ENCODE measurements at places on chromosomes 1 and 21.

DNA sequence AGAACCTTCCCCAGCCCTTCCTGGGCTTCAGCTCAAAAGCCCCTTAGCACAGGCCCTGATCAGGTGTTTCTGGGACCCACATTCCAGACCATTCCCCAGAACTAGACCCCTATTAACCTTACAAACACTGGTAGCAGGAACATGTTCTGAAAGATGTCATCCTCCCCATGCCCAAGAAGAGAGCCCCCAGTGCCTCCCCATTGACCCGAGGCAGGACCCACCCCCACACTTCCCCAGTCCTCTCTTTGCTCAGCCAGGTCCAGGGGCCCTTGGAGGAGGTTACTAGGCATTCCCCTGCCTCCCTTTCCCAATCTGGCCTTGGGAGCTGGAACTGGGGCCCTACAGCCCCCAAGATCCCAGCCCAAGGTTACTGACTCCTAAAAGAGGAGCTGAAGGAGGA is 38.9 kb upstream of the HMGB4 start:
- H3K4me3 ChIP-seq, result no peak overlapping the region
- no peaks in the 10 kb centered on the region for H3K4me1 ChIP-seq
- no peaks in the 10 kb centered on the region for H3K36me3 ChIP-seq
- H3K27me3 ChIP-seq, result no peaks in the 10 kb centered on the region

DNA sequence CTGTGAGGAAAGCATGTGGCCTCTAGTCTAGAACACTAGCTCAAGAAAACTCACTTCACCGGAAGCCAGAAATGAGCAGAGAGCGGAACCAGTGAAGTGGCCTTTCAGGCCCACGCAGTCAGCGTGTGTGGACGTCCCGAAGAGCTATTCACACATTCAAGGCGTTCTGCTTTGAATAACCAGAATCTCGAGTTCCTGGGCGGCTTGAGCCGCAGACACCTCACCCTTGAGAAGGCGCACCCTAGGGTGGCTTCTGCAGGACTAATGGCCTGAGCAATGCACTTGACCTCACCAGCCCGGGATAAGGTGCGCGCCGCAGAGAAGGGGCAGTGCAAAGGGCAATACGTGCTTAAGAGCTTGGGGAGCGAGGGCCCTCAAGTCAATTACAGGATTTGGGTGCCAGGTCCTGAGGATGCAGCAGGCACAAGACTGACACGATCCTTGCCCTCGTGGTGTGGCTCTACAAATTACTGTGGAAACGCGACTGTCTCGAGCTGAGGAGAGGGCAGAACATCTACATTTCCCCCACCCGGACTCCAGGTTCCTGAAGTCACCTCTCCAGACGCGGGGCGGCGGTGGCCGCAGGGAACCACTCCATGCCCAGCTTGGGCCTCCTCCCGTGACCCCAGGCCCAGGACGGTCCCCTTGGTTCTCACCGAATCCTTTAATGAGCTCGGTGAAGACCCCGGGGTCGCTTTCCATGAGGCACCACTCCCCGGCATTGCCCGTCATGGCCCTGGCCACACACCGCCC is 455 bp downstream of the UCHL5 start:
- peak; percentile 21 for DNase-seq
- peak overlapping the region; percentile 96 for H3K27ac ChIP-seq
- peak overlapping the region; percentile 58 for H3K4me3 ChIP-seq
- no peaks in the 10 kb centered on the region for H3K27me3 ChIP-seq
- no peaks in the 10 kb centered on the region for H3K36me3 ChIP-seq
- peaks cover 4% of the 10 kb centered on the region for H3K4me1 ChIP-seq

GRCh38 chr21:14686466-14687267 is 140.6 kb upstream of the SAMSN1 start:
- H3K27me3 ChIP-seq, result no peaks in the 10 kb centered on the region
- H3K36me3 ChIP-seq, result no peaks in the 10 kb centered on the region
- no peak overlapping the region for H3K27ac ChIP-seq
- DNase-seq, result no peak
- H3K4me1 ChIP-seq, result no peaks in the 10 kb centered on the region

DNA sequence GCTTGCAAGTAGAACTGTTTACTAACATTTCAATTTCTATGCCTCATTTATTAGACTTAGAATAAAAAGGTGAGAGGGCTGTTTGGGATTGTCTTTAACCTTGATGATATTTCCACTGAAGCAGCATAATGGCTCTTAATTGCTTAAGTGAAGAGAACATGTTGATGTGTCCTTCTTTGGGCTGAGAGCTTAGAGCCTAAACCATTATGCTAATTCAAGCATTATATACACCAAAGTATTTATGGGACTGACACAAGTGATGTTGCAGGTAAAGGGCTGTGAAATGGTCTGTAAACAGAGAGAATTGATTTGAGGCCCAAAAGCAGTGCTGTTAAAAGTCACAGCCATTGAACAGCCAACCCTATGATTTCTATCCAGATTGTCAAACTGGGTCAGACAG is 113.9 kb downstream of the ATG4C start:
- H3K36me3 ChIP-seq, result no peaks in the 10 kb centered on the region
- DNase-seq, result no peak
- H3K27ac ChIP-seq, result no peak overlapping the region
- H3K4me1 ChIP-seq, result no peaks in the 10 kb centered on the region
- no peak overlapping the region for H3K4me3 ChIP-seq

GRCh38 chr21:31299291-31300147 is 44.5 kb downstream of the TIAM1 start:
- no peaks in the 10 kb centered on the region for H3K36me3 ChIP-seq
- no peak overlapping the region for H3K27ac ChIP-seq
- no peak for DNase-seq
- no peaks in the 10 kb centered on the region for H3K4me1 ChIP-seq
- H3K27me3 ChIP-seq, result no peaks in the 10 kb centered on the region

GRCh38 chr1:15005116-15005515 is 148.4 kb upstream of the TMEM51 start:
- H3K27ac ChIP-seq, result no peak overlapping the region
- no peaks in the 10 kb centered on the region for H3K36me3 ChIP-seq
- no peak overlapping the region for H3K4me3 ChIP-seq
- peaks cover 16% of the 10 kb centered on the region for H3K4me1 ChIP-seq
- DNase-seq, result no peak

DNA sequence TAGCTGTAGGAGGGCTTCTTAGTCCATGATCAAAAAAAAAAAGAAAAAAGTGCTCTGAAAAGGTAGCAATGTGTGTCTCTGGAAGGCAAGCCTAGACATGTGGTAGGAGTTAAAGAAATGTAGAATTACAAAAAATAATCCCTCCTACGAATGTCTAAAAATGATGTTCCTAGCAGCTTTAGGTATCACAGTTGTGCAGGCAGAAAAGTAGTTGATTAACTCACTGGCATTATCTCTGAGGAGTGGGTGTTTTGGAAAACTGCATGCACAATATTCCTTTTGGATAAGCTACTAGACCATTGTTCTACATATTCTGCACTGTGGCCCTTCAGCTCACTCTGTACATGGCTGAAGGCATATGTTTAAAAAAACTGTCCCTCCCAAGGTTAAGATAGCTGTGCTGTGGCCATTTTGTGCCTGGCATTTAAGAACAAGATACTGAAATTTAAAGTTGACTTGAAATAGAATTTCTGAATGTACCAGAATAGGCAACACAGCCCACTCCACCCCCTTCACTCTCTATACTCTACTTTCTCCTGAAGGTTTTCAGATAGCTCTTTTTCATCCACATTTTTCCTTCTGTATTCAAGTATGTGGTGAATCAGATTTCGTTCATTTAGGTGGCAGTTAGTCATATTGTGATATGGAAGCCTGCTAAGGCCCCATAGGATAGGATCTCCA is 463.9 kb upstream of the LRRC7 start:
- H3K36me3 ChIP-seq, result no peaks in the 10 kb centered on the region
- H3K27me3 ChIP-seq, result no peaks in the 10 kb centered on the region
- no peak overlapping the region for H3K27ac ChIP-seq
- H3K4me1 ChIP-seq, result no peaks in the 10 kb centered on the region
- no peak for DNase-seq
- no peak overlapping the region for H3K4me3 ChIP-seq

DNA sequence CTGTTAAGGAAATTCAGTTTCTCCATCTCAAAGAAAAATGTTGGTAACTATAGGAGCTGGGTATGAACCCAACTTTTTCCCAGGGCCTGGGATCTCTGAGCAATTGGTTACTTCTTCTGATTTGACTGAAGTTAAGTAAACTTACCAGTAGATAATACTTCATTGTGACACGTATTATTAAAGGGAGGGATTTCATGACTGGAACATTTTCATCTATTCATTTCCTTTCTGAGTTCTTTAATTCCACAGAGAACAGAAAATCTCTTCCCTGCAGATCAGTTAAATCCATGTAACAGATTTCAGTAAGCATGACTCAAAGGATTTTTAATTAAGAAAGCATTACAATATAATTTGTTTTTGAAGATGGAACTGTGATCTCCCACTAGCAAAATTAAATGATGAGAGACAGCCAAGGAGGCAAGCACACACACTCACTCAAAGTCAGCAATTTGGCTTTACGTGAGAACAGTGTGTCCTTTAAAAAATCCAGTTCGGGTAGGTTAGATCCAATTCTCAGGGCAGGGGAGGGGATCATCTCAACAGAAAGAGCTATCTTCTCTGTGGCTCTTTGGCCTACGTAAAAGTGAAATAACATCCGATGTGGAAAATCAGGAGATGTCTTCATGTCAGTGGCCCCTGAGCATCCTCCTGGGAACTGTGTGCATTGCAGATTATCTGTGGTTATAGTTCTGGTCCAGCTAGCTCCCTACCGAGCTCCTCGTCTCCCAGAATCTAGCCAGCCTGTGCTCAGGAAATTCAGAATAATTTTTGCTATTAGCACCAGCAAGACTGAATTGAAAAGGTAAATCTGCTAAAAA is 10.8 kb upstream of the MYOC start:
- H3K4me3 ChIP-seq, result no peak overlapping the region
- no peaks in the 10 kb centered on the region for H3K27me3 ChIP-seq
- DNase-seq, result no peak

DNA sequence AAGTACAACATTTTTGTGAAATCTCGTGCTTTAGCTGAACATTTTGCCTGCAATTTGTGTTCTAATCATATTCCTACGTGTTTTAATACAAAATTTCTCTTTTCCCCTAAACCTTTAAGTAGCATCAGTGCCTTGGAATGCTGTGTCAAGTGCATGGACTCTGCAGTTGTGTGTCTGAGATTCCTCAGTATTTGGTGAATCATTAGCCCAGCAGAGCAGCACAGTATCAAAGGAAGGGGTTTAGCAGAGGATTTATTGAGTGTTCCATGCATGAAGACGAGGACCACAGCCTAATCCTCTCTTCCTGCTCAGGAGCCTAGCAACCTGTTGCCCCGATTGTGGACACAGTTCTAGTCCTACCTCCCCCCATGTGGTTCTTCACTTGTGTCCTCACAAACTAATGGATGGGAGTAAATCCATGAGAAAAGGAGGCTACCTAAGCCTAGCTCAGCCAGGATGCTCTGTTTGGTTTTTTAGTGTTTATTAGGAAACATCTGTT is 29.3 kb upstream of the PCP4 start:
- no peak for DNase-seq
- no peaks in the 10 kb centered on the region for H3K36me3 ChIP-seq
- no peak overlapping the region for H3K27ac ChIP-seq
- no peaks in the 10 kb centered on the region for H3K27me3 ChIP-seq
- H3K4me3 ChIP-seq, result no peak overlapping the region
- H3K4me1 ChIP-seq, result no peaks in the 10 kb centered on the region

- H3K36me3 ChIP-seq, result no peaks in the 10 kb centered on the region
- no peak for DNase-seq
- H3K27me3 ChIP-seq, result no peaks in the 10 kb centered on the region
- H3K4me1 ChIP-seq, result peaks cover 2% of the 10 kb centered on the region
- no peak overlapping the region for H3K4me3 ChIP-seq
- no peak overlapping the region for H3K27ac ChIP-seq
These were observed 15.5 kb upstream of the CNN3 start for GRCh38 chr1:94942171-94943128.

DNA sequence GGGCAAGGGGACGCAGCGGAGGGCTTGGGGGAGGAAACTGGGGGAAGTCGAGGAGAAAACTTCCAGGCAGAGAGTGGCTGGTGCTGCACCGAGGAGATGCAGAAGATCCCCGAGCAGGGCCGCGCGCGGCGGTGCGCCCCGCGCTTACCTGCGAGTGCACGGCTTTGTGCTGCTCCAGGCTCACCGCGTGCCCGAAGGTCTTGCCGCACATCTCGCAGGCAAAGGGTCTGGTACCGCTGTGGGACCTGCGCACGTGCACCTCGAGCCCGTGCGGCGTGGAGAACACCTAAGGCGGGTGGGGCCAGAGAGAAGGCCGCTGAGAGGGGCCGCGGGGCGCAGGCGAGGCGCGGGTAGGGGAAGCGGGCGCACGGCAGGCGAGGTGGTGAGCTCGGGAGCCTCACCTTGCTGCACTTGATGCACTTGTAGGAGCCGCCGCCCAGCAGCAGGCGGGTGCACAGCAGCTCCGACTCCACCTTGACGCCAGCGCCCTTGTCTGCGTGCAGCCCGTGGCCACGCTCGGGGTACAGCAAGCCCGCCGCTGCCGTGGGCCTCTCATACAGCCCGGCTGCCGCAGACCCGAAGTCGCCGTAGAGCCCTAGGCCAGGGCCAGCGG is 6.4 kb downstream of the GFI1 start:
- no peak overlapping the region for H3K4me3 ChIP-seq
- no peaks in the 10 kb centered on the region for H3K27me3 ChIP-seq
- no peaks in the 10 kb centered on the region for H3K36me3 ChIP-seq
- peaks cover 14% of the 10 kb centered on the region for H3K4me1 ChIP-seq

GRCh38 chr1:72845981-72846380 is 563.6 kb upstream of the NEGR1 start:
- H3K27ac ChIP-seq, result no peak overlapping the region
- H3K27me3 ChIP-seq, result no peaks in the 10 kb centered on the region
- H3K36me3 ChIP-seq, result no peaks in the 10 kb centered on the region
- H3K4me1 ChIP-seq, result no peaks in the 10 kb centered on the region
- no peak for DNase-seq

DNA sequence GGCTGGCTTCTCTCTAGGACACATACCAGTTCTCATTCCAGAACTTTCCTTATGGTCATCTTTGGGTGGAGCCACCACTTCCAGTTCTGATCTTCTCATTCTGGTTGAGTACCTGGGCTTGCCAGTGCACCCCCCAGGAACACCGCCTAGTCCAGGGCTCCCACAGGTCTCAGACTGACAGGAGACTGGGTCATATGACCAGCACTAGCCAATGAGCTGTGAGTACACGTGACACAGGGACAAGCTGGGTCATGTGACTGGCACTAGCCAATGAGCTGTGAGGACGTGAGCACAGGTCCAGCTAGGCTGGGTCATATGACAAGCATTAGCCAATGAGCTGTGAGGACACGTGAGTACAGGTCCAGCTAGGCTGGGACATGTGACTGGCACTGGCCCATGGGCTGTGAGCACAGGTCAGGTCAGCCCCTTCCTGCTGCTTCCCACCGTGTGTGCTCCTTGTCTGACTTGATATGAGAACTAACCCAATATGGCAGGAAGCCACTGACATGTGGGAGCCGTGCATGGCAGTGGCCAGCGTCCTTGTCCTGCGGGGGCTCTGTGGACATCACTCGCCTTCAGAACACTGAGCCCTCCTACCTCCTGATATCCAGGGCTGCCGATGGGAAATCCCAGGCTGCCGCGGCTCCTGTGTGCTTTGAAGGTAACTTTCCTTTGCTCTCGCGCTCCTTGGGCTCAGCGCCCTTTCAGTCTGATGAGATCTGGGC is 22.7 kb downstream of the KRTAP10-1 start:
- H3K36me3 ChIP-seq, result no peaks in the 10 kb centered on the region
- H3K4me1 ChIP-seq, result no peaks in the 10 kb centered on the region
- no peak overlapping the region for H3K27ac ChIP-seq
- no peaks in the 10 kb centered on the region for H3K27me3 ChIP-seq
- H3K4me3 ChIP-seq, result no peak overlapping the region
